CD4-positive, CD25-positive, alpha-beta regulatory T cell (primary cell): ENCODE measurements at places on chromosomes 3 and 15. TPM values are rescaled to one million over a fixed set of nuclear protein-coding genes. Genes with fewer than 3 reads are reported as not detected.

GRCh38 chr3:154130540-154130939, 9.3 kb downstream of the ARHGEF26 start:
- DNase-seq = no peak

DNA sequence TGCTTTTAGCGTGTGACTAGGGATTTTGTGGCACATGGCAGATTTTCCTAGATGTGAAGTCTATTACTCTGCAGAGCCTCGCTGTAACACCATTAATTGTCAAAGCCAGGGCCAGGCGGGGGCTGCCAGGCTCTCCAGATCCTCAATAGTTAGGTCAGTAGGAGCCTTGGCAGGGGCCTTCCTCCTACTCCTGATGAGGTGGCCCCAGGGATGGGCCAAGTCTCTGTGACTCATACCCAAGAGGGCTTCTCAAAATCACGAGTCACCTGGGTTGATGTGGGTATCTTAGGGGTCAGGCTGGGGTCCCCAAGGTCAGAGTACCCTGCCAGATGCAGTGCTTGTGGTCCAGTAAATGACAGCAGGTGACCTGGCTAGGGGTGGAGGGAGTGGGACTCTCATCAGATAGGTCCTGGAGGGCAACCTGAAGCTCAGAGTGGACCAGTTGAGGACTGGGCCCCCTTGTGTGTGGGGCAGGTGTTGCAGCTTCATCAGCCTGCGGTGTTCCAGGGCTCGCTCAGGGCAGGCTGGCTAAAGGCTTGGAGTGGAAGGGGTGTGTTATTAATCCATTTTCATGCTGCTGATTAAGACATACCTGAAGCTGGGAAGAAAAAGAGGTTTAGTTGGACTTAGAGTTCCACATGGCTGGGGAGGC, 88.5 kb upstream of the MYZAP start:
- DNase-seq = no peak

GRCh38 chr3:50111757-50112156, 23.0 kb downstream of the RBM5 start:
- DNase-seq = no peak

DNA sequence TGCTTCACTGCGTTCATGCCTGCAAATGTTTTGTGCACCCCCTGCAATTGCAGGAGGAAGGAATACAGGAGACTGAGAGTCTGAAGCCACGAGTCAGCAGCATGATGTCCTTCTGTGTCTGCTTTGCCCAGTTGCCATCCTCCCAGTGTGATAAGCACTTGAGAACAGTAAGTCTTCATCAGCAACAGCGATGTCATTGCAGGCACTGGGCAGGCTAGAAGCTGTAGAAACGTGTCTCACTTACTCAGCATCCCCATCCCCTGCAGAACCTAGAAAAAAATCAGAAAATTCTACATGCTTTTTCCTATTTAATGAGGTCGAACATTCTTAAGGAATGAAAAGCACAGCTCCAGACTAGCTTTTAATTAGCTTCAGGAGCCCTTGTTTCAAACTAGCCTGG, 156.5 kb upstream of the LPP start:
- DNase-seq = no peak

DNA sequence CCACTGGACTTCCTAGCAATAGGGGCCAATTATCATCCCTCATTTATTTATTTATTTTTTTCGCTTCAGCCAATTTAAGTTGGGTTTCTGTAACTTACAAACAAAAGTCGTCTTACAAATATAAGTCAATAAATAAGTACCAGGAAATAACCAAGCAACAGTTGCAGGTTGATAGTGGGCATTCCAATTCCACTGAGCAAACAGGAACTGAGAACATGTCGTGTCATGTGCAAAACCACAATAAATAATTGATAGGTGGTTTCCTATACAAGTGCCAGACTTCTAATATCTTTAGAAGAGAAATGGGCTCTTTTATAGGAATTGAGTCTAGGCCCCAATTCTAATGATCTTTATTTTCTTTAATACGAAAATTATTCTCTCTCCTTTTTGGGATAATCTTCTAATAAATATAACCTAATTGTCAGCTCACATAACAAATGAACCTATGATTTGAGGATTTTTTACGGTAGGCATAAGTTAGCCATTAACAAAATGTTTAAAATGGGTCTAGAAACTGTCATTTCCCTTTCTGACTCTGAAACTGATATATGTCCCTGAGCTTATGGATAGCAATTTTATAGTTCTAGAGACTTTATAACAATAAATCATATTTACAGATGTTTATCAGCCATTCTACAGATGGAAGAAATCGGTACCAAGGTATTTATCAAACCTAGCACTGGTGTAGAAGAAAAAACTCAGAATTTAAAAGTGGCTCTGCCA, 571.8 kb downstream of the FOXP1 start:
- no peak for DNase-seq

Gene GOLGA8J
- polyA plus RNA-seq = not detected
